ENCODE measurements at places on chromosomes 4 and X.

GRCh38 chr4:20302336-20302735 lies 50.6 kb downstream of the SLIT2 start:
- no peak for DNase-seq

GRCh38 chrX:13985697-13986435 lies 43.8 kb downstream of the GEMIN8 start:
- DNase-seq = no peak

GRCh38 chrX:79159800-79160199 lies 15.3 kb downstream of the GPR174 start:
- DNase-seq = no peak

DNA sequence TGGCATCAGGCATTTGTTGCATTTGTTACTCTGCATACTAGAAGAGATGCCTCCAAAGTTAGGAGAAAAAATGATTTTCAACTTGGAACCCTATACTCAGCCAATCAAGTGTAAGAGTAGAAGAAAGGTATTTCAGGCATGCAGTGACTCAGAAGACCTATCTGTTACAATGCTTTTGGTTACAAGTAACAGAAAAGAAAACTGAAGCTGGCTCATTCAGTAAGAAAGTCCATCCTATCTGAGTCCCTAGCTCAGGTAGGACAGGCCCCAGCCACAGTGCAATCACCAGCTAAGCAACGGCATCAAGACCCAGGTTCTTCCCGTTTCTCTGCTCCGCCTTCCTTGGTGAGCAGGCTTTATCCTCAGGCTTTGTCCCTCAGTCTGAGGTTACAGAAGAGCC lies 23.3 kb downstream of the MECP2 start:
- no peak for DNase-seq

- DNase-seq = peak; percentile 35
Observed at GRCh38 chr4:121189326-121190215, 25.4 kb upstream of the TNIP3 start.

GRCh38 chr4:23884261-23884660 lies 5.6 kb downstream of the PPARGC1A start:
- no peak for DNase-seq

DNA sequence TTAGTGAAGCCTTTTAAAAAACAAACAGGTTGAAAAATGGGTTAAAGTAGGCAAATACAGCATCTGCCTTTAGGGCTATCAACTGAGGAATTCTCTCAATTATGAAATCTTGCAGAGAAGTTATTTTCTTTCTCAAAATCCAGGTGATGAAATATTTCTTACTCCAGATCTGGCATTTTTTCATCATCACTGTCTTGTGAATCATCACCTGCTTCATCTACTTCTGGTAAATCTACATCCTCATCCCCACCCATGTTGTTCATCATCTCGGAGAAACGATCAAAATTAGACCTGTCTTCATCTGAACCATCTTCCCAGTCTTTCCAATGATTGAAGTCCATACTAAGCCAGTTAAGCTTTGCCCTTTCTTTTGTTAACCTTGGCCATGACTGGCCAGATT lies 33.3 kb upstream of the HPF1 start:
- no peak for DNase-seq

DNA sequence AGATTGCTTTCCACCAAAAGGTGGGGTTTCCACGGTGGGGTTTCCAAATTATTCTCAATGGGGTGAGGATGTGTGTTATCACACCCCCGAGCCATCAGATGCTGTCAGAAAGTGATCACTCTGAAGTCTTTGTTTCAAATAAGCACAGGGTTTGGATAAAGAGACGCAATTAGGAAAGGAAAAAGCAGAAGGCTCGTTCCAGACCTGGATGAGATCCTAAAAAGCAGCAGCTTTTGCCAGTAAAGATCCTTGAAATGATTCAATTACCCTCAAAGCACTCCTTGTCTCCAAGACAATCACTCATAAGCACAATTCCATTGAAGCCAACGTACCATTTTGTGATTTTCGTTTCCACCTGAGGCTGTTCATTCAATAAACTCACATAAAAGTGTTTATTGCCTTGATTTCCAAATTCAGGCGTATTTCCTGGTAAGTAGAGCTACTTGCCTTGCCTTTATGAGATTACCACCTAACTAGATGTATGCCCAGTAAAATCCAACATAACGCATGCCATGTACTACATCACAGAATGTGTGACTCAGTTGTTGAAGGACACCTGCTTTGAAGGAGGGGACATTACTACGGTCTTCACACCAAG lies 5.2 kb downstream of the F11 start:
- no peak for DNase-seq

GRCh38 chrX:13059637-13060499 lies 15.4 kb upstream of the FAM9C start:
- DNase-seq = no peak

All from GM10248 (cell line).